Left ventricle myocardium superior (tissue), 1 donor: ENCODE measurements at places on chromosomes 2 and 18. TPM values are rescaled to one million over a fixed set of nuclear protein-coding genes. Genes with fewer than 3 reads are reported as not detected.

DNA sequence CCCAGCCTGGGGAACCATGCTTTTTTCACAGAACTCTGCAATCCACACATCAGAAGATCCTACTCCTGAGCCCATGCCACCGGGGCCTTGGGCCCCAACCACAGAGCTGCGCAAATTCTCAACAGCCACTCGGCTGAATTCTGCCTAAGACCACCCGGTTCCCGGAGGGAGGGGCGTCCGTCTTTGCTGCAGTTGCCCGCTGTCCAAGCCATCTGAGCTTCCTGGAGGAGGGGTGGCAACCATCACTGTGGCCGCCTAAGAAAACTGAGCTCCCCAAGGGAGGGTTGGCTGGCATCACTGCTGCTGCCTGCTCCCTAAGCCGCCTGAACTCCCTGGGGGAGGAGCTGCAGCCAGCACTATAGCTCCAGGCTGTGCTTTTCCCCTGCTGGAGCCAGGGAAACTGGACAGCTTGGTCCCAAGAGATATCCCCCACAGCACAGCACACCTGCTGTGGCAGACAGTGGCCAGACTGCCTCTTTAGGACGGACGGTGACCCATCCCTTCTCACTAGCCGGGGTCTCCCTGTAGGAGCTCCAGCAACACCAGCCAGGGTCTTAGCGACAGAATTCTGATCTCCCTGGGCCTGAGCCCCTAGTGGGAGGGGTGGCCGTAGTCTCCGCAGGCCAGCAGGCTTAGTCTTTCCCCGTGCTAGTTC lies 1411.6 kb upstream of the CDH2 start:
- no peak for DNase-seq

RTN4 gene
- 43.5 TPM for total RNA-seq

DNA sequence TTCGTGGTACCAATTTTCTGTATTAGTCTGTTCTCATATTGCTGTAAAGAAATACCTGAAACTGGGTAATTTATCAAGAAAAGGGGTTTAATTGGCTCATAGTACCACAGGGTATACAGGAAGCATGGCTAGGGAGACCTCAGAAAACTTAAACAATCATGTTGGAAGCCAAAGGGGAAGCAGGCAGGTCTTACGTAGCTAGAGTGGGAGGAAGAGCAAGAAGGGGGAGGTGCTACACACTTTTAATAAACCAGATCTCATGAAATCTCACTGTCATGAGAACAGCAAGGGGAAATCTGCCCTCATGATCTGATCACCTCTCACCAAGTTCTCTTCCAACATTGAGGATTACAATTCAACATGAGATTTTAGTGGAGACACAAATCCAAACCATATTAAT lies 226.8 kb upstream of the TPO start:
- no peak for DNase-seq

- no peak for DNase-seq
Measured at GRCh38 chr2:419687-420317, 131.9 kb upstream of the ALKAL2 start.

CUL3 gene
- 77.5 TPM for total RNA-seq

- DNase-seq: no peak
Measured at GRCh38 chr18:62070302-62070701, 116.6 kb downstream of the PIGN start.

SLC9A4 gene
- total RNA-seq: not detected

- DNase-seq: no peak
Measured at GRCh38 chr2:221200184-221200839, 371.8 kb downstream of the EPHA4 start.

- DNase-seq: no peak
Measured at GRCh38 chr2:179440642-179441251, 176.1 kb upstream of the SESTD1 start.

C1QL2 gene
- not detected for total RNA-seq

- DNase-seq: no peak
Measured at GRCh38 chr2:234363011-234363487, 133.8 kb downstream of the ARL4C start.

GRCh38 chr2:10184421-10184820 lies 61.9 kb downstream of the RRM2 start:
- DNase-seq: no peak

GRCh38 chr18:37741032-37741623 lies 175.5 kb upstream of the CELF4 start:
- no peak for DNase-seq

OR6B2 gene
- total RNA-seq: not detected
